ENCODE measurements at places on chromosomes 11 and 22. TPM values are rescaled to one million over a fixed set of nuclear protein-coding genes. Genes with fewer than 3 reads are reported as not detected.

GRCh38 chr11:35390737-35391682 lies 28.3 kb downstream of the SLC1A2 start:
- H3K36me3 ChIP-seq = peaks cover 12% of the 10 kb centered on the region
- no peak overlapping the region for H3K4me3 ChIP-seq
- H3K27me3 ChIP-seq = no peaks in the 10 kb centered on the region
- DNase-seq = peak; percentile 28
- H3K4me1 ChIP-seq = peaks cover 47% of the 10 kb centered on the region

DNA sequence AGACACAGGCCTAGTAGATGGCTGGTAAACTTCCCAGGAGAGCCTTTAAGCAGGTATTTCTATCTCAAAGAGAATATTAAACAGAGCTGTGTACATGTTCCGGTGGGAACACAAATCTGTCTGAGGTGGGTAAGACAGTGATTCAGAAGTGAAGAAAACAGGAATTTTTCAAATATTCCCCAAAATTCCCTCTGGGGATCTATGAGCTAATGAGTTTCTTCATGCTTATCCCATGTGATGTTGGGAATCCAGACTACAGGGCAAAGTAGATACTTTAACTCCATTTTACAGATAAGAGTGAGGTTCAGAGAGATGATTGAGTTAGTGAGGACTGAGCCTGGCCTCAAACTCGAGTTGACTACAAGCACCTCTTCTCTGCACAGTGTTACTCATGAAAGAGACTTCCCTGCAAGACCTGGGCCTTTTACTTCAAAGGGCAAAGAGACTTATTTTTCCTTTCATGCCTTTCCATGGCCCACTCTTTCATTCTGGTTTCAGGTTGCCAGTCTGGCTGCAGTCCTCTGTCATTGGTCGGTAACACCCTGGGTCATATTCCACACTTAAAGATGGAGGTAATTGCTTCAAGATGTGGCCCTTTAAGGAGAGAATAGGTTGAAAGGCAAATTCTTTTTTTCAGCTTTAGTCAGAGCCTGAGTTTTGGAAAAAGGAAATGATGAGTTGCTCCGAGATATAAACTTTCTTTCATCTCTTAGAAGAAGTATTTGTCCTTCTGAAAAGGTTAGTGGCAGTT lies 70.1 kb downstream of the CYB5R2 start:
- H3K27me3 ChIP-seq = no peaks in the 10 kb centered on the region
- peaks cover 40% of the 10 kb centered on the region for H3K4me1 ChIP-seq
- no peak overlapping the region for H3K4me3 ChIP-seq
- DNase-seq = no peak
- peaks cover 8% of the 10 kb centered on the region for H3K36me3 ChIP-seq

- DNase-seq = no peak
- H3K36me3 ChIP-seq = peaks cover 11% of the 10 kb centered on the region
- peaks cover 10% of the 10 kb centered on the region for H3K4me1 ChIP-seq
- no peaks in the 10 kb centered on the region for H3K27me3 ChIP-seq
- peak overlapping the region; percentile 82 for H3K4me3 ChIP-seq
These were observed 19.1 kb downstream of the MIF start for GRCh38 chr22:23913306-23913660.

DNA sequence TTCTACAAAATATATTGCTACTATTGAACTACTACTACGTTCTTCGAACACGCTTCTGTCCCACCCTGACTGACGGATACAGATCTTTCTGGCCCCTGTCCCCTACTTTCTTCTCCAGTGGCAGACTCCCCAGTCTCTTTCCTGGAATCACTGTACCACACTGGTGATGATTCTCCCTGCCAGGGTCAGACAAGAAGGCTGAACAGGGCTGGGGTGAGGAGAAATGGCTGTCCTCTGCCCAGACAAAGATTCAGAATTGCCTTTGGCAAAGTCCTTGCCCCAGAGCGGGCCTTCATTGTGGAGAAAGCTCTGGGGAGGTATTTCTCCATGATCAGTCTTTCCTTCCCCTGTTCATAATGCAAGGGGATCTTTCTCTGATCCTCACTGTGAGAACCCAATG lies 1417.1 kb downstream of the BRD1 start:
- H3K27ac ChIP-seq = no peak overlapping the region
- H3K27me3 ChIP-seq = no peaks in the 10 kb centered on the region
- DNase-seq = no peak
- H3K4me1 ChIP-seq = no peaks in the 10 kb centered on the region
- no peaks in the 10 kb centered on the region for H3K36me3 ChIP-seq
- H3K4me3 ChIP-seq = no peak overlapping the region

- no peak for DNase-seq
- no peaks in the 10 kb centered on the region for H3K4me1 ChIP-seq
- H3K4me3 ChIP-seq = no peak overlapping the region
- H3K27ac ChIP-seq = no peak overlapping the region
- no peaks in the 10 kb centered on the region for H3K27me3 ChIP-seq
- no peaks in the 10 kb centered on the region for H3K36me3 ChIP-seq
These were observed 631.4 kb upstream of the KIRREL3 start for GRCh38 chr11:127631974-127632373.

- H3K4me3 ChIP-seq = no peak overlapping the region
- no peaks in the 10 kb centered on the region for H3K27me3 ChIP-seq
- peaks cover 9% of the 10 kb centered on the region for H3K4me1 ChIP-seq
These were observed 61.7 kb downstream of the PTPRJ start for GRCh38 chr11:48041877-48042695.

- H3K4me1 ChIP-seq = no peaks in the 10 kb centered on the region
- no peak overlapping the region for H3K27ac ChIP-seq
- H3K27me3 ChIP-seq = no peaks in the 10 kb centered on the region
- H3K36me3 ChIP-seq = peaks cover 22% of the 10 kb centered on the region
- H3K4me3 ChIP-seq = no peak overlapping the region
These were observed 54.4 kb upstream of the OR4B1 start for GRCh38 chr11:48161951-48162884.

DNA sequence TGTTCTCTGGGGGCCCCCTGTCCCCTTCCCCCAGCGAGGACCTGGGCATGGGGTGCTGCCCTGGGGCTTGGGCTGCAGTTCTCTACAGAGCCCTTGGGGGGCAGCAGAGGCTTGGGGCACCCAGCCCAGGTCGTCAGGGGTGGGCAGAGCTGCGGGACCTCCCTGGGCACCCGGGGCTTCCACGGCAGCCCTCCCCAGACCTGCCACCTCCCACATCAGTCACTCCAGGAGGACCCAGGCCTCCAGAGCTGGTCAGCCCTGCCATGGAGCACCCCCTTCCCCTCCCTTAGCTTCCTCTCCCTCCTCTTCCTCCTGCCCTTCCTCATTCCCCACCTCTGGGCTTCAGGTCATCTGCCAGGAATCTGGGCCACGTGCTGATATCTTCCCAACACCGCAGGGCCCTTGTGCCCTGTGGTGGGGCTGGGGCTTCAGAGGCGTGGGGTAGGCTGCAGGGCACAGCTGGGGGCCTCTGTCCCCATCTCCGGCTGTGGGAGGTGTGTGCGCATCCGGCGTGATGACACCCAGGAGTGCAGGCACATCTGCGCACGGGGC lies 5.8 kb downstream of the TSPAN4 start:
- no peak overlapping the region for H3K27ac ChIP-seq
- no peak overlapping the region for H3K4me3 ChIP-seq
- DNase-seq = peak; percentile 75
- H3K4me1 ChIP-seq = peaks cover 4% of the 10 kb centered on the region
- peaks cover 25% of the 10 kb centered on the region for H3K36me3 ChIP-seq
- no peaks in the 10 kb centered on the region for H3K27me3 ChIP-seq

DNA sequence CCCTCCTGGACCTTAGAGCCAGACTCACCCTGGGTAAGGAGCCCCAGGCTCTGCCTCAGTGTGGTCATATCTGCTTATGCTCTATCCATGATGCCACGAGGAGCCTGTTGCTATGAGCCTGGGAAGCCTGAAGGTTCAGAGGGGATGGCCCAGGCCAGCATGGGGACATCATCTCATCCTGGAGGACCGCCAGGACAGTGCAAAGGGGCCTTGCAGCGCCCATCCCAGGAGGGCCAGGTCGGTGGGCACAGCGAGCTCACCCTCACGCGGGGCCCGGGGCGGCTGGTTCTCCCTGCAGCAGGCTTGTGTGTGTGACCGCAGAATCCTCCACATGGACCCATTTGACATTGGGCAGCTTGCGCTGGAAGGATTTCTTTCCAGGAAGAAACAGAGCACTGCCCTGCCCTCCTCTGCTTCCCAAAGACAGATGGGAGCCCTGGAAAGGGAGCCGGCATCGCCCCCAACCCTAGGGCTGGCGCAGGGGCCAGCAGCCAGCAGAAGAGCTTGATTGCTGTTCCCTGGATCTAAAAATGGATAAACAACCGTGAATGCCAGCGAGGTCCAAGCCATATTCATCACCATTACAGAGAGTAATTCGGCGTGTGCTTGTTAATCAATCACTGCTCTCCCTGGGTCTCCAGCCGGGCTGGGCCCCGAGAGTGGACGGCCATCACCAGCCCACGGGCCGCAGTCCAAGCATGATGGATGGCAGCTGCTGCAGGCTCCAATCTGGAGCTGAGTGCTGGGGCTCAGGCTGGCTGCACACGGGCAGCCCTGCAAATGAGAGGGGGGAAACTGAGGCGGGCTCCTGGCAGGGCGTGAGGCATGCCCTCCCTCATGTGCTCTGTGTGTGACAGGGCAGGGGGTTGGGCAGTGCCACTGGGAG lies 739.7 kb downstream of the BRD1 start:
- no peak for DNase-seq
- H3K4me3 ChIP-seq = no peak overlapping the region

DNA sequence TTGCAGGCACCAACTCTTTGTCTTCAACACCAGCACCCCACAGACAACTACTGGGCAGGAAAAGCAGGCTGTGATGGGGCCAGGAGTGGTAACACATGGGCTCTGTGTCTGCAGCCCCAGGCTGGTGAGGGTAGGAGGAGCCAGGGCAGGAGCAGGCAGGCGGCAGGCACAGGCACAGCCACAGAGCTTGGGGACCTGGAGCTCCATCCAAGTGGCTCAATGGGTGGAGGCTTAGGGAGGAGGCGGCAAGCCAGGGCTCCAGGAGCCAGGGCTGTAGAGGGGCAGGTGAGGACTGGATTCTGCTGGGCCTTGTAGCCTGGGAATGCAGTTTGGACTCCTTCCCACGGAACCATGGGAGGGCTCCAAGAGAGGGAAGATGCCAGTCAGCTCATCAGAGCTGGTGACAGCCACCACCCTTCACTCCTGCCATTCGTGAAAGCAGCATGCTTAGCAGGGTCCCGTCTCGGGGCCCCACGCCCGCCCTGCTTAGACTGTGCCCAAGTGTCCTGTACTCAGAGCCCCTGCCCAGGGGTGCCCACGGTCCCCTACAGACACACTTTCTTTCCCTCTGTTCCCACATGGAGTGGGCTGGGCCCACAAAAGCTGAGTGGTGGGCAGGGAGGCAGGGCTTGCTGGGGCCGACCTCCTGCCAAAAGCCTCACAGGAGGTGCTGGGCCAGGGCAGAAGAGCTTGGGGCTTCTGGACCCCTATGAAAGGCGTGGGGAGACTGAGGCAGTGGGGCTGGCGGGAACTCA lies 12.4 kb downstream of the TTC38 start:
- no peaks in the 10 kb centered on the region for H3K4me1 ChIP-seq
- no peak for DNase-seq

GRCh38 chr11:12269104-12269441 lies 108.3 kb upstream of the PARVA start:
- no peaks in the 10 kb centered on the region for H3K4me1 ChIP-seq
- no peak for DNase-seq
- peaks cover 5% of the 10 kb centered on the region for H3K36me3 ChIP-seq
- H3K27me3 ChIP-seq = no peaks in the 10 kb centered on the region
- no peak overlapping the region for H3K4me3 ChIP-seq

DNA sequence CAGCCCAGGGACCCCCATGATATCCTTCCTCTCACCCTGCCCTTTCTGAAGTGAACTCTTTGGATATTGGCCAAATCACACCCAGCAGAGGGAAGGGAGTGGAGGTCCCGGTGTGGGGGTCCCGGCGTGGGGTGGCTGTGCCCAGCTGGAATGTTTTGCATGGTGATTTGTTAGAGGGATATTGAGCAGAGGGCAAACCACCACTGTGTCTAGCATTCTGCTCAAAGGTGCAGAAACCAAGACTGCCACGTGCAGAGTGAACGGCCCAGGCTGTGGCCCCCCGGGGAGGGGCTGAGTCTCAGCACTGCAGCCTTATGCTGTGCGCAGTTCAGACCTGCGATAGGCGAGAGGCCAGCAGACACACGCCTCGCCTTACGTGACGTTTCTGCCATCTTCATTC lies 7.9 kb upstream of the BID start:
- H3K4me1 ChIP-seq = peaks cover 25% of the 10 kb centered on the region
- H3K27me3 ChIP-seq = no peaks in the 10 kb centered on the region
- no peak overlapping the region for H3K4me3 ChIP-seq
- H3K27ac ChIP-seq = no peak overlapping the region
- H3K36me3 ChIP-seq = no peaks in the 10 kb centered on the region

C11orf91 gene
- 5.8 TPM for total RNA-seq

NDUFS3 gene
- 107 TPM for total RNA-seq

ZPR1 gene
- total RNA-seq = 34.5 TPM

LMO2 gene
- total RNA-seq = 1.3 TPM

TREH gene
- 0.21 TPM for total RNA-seq

APOA1 gene
- total RNA-seq = not detected
